NCI-H1092 (cell line): ENCODE measurements at places on chromosomes 2 and 18.

DNA sequence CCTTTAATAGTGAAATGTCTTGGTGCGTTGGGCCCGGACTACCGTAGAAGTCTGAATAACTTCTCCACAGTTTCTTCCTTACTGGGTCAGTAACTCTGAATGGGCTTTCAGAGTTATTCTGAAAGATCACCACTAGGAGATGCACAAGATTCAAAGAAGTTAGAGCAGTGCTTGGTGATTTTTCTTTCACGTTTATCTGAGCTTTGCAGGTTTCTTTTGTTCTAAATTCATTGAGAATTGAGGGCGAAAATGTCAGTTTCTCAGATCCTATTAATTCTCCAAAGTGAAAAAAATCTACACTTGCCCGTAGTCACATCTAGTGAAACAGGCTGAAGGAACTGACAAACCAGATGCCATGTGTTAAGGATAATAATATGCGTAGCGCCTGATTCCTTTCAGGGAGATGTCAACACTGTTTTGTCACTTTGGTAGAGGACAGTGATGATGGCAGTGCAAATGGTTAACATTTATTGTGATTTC is 70.1 kb downstream of the QPCT start:
- peak; percentile 8 for DNase-seq

DNA sequence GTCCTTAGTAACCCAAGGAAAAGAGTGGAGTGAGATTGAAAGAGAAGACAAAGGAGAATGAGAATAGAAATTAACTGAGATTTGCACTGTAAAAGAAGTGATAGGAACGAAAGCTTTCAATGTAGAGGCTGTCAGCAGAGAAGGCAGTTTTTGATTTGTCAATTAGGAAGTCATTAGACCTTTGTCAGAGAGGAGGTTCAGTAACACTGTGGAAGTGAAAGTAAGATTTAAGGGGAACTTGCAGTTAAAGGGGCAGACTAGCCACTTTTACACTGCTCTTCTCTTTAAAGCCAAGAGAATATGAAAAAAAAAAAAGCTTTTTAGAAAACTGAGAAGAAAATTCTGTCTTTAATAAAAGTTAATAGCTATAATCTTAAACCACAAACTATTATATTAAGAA is 11.5 kb upstream of the KYNU start:
- DNase-seq = no peak

DNA sequence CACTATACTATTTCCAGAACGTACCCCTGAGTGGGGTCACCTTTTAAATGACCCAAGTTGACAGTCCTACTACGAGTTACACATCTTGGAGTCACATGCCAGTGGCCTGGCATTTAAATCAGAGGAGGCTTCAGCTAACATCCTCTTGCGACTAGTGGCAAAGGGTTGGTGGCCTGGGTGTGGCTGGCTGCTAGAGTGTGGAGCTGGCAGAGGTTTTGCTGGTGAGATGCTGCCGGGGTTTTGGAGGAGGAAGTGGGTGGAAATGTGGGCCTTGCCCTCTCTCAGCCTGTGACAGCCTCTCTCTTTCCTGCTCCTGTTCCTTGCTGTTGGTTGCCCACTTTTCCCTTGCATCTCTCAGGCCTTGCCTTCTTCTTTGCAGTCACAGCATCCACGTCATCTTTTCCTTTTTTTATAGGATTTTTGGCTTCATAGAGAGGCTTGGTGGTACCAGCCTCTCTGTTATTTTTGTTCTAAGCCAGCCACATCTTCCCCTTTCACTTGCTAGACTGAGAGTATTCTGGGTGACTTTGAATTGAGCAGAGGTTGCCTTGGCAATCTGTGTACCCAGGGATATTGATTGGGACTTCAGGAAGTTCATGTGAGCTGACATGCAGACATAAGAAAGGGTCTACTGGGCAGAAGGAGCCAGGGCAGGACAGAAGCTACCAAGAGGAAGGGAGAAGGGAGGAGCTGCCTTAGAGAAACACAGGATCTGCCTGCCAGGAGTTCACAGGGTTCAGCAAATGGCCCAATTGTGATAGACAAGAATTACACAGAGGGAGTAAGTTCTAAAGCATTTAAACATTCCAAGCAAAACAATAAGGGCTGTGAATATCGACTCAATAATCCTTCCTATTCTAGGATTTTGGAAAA is 55.4 kb downstream of the CDC42EP3 start:
- no peak for DNase-seq

DNA sequence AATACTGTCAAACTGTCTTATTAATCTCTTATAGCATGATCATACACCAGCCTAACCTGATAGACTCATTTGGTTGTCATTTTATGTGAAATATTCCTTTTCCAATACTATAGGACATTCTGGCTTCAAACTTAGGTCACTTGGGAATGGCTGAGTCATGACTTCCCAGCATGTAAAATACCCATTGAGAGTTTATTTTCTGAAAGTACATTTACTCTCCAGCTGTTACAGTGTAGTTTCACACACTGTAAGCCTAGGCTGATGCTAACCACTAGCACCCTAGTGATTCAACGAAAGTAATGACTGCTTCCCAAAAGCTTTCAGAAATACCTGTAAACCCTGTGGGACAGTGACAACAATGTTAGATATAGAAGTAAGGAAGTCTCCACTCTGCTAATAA is 93.8 kb downstream of the FIGN start:
- no peak for DNase-seq

DNA sequence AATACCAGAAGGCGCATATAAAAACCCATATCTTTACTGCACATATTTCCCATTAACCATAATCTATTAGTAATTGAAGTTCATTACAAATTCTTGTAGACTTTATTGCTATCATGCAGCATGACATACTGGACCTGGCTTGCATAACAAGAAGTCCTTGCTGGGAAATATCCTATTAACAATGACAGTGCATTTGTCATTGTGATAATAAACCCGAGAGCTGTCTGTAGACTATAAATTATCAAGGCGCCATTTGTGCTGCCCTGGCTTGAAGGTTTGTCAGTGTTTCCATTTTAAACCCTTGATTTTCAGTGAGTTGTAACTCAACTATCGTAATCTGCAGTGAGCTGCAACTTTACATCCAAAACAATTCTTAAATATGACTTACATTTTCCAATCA is 59.0 kb downstream of the HNMT start:
- DNase-seq = no peak

- no peak for DNase-seq
Measured at GRCh38 chr2:104812286-104812685, 41.6 kb upstream of the POU3F3 start.

DNA sequence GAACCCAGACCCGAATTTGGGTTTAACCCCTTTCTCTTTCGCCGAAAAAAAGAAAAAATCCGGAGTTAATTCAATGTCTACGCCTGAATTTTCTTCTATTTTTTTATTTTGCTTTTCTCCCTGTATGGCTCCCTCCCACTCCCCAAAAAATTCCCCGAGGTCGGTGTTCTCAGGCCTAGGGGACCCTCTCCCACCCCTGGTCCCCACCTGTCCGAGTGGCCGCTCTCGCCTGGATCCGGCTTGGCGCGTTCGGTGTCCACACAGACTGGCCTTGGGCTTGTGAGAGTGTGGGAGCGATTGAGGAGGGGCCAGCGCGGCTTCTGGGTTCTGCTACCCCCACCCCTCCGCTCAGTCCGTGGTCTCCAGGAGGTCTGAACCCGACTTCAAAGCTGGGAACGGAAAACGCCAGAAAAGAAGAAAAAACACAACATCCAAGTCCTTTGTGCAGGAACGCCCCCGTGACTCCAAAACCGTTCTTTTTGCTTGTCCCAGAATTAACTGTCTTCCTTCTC is 5.7 kb upstream of the EN1 start:
- no peak for DNase-seq

DNA sequence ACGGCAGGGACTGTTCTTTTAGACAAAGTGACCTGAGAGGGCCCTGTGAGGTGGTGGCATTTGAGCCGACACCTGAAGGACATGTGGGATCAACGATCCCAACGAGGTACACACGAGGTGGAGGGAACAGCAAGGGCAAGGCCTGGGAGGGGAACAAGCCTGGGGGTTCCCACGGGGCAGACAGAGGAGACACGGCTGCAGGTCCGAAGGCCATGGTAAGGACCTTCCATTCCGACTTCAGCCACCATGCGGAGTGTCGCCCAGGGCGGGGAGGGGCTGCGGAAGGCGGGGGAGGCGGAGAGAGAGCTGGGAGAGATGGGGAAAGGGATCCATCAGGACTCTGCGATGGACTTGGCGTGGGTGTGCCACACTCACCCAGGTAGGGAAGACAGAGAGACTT is 151.8 kb downstream of the HDAC4 start:
- DNase-seq = no peak

DNA sequence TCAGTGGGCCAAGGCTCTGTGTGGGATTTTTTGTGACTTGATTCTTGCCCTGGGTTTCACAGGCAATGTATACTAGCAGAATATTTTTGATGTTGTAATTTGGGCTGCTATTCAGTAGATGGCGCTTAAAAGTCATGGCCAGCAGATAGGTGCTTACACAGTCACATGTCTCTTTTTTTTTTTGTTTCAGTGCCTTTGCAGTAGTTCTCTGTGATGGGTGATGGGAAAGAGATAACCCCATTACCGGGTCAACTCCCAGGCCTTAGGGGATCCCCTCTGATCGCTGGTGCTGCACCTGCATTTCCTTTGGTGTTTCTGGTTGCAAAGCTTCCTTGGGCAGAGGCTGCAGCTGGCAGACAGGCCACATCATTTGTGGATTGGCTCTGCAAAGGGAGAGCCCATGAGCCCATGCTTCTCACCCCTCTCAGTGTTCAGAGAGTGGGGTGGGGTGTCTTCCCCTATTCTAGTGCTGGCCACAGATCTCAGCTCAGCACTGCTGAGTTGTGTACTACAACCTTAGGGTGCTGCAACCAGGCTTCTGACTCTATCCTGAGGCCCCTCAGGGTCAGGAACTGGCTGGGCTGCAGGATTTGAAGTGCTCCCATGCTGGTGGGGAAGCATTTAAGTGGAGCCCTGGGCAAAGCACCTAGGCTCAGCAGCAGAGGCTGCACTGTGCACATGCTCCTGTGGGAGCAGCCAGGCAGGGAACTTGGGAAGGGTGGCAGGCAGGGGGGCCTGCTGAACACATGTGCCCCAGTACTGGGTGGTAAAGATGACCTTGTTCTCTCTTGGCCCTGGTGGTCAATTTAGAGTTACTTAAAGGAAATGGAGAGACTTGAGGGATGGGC is 219.8 kb upstream of the SPHKAP start:
- no peak for DNase-seq

- DNase-seq = no peak
Measured at GRCh38 chr18:2173486-2173885, 397.8 kb downstream of the METTL4 start.

- no peak for DNase-seq
Measured at GRCh38 chr2:29015701-29016470, 34.8 kb downstream of the TOGARAM2 start.

DNA sequence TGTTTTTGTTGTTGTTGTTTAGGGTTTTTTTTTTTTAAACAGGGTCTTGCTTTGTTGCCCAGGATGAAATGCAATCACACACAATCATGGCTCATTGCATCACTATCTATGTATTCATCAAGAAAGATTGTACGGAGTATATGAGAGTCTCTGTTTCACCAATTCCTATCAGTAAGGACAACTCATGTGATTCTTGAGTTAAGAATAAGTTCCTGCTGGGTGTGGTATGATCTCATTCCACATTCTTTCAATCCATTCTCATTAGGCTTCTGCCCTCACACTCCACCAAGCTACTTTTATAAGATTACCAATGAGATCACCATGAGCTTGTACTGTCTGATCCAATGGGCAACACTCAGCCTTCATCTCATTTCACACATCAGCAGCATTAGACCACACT is 9.1 kb upstream of the AP1S3 start:
- DNase-seq = no peak

DNA sequence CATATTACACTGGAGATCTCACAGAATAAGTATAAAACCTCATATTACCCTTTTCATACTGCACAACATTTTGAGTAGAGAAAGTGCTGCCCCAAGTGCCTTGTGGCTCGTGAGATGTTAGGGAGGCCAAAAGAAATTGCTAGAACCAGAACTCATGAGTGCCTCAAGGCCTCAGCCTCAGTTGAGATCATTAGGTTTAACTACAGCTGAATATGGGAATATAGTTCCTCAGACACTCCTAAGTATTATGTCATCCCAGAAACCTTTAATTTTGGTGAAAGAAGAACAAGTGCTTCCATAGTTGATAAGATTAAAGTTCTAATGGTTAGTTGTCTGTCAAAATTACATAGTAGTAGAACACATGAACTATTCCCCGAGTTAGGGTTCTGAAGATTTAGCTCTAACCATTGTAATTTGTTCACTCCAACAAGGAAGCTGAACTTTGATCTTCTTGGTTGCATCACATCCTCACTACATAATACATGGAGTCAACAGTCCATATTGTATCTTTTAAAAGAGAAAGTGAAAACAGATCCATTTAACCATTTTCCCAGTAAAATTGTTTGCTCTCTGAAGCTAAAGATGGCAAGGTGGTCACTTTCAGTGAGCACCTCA is 9.6 kb upstream of the AQP4 start:
- DNase-seq = no peak

- DNase-seq = no peak
Measured at GRCh38 chr2:20645761-20646160, 5.1 kb downstream of the HS1BP3 start.

DNA sequence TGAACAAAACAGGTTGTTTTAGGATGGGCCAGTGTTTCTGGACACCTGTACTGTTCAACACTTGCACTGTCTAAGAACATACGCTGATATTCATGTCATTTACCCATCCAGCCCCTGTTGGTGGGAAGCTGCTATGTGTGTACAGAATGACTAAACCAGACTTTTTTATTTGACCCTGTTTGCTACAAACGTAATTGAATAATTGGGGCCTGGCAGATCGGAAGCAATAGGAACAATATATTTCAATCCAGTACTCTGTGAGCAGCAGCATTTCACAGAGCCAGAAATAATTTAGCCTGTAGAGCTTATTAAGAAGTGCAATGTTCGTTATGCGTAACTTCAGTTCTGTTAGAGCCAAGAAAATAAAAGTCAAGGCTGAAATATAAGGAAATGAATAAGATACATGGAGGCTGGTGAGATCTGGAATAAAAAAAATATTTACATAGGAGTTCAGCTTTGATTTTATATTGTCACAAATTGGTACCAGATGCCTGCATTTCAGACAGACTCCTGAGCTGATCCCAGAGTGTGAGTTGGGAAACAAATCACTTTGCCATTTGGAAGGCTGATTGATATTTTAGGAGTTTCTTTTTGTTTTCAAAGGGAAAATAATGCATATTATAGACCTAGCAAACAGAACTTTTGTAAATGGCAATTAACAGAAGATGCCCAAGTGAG is 19.7 kb downstream of the CABLES1 start:
- DNase-seq = no peak

GRCh38 chr2:31222071-31222470 is 4.8 kb upstream of the CAPN14 start:
- DNase-seq = no peak
